ENCODE measurements at places on chromosomes 11 and 22.

DNA sequence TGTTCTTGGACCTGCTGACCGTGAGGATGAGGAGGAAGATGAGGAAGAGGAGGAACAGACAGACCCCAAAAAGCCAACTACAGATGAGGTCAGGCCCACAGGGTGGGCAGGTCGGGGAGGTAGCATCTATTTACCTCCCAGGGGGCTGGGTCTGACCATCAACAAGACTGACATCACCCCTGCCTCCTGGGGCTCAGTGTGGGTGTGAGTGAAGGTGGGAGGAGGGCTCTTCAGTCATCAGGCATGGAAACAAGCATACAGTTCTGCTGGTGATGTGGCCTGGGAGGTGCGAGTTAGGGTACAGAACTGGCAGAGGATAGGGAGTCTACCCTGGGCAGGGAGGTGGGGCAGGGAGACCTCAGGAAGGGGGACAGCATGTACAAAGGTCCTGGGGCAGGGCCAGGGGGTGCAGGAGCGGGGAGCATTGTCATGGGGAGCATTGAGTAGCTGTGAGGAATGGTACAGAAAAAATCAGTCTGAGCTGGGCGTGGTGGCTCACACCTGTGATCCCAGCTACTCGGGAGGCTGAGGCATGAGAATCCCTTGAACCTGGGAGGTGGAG is 8.9 kb downstream of the PLCB3 start:
- DNase-seq = no peak

DNA sequence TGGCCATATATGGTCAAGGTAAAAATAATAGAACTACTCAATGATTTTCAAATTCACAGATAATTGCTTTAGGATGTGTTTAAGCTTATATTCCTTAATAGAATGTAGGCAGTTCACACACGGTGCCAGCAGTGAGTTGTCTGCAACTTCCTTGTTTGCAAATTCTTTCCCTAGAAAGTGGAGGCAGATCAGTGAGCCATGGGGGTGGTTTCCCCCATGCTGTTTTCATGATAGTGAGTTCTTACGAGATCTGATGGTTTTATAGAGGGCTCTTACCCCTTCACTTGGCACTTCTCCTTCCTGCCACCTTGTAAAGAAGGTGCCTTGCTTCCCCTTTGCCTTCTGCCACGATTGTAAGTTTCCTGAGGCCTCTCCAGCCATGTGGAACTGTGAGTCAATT is 111.8 kb upstream of the LMO1 start:
- DNase-seq = no peak

DNA sequence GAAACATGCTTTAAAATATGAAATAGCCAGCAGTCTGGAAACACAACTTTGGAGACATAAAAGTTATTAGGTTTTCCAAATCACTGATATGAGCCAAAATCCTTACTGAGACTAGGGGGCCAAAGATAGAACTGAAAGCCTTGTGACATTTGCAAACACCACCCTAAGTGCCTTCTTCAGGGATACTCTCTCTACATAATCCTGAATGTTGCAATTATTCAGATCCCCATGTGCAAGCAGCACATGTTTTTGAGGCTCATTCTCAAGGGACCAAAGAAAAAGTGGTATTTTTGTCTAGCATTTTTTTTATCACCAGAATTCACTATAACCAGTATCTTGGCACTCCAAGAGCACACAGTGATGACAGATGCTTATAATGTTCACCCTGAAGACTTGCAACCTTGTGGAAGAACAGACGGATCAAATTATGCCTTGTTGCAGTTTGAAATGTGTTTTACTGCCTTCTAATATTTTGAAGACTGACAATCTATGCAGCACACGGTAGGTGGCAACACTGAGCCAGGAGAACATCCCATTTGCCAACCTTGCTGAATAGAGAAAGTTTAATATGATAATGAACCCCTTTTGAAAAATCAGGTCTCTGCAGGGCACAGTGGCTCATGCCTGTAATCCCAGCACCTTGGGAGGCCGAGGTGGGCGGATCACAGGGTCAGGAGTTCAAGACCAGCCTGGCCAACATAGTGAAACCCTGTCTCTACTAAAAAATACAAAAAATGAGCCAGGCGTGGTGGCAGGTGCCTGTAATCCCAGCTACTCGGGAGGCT is 78.5 kb downstream of the PLEKHA7 start:
- no peak for DNase-seq

GRCh38 chr11:108846009-108846408 is 181.1 kb downstream of the DDX10 start:
- DNase-seq = no peak

DNA sequence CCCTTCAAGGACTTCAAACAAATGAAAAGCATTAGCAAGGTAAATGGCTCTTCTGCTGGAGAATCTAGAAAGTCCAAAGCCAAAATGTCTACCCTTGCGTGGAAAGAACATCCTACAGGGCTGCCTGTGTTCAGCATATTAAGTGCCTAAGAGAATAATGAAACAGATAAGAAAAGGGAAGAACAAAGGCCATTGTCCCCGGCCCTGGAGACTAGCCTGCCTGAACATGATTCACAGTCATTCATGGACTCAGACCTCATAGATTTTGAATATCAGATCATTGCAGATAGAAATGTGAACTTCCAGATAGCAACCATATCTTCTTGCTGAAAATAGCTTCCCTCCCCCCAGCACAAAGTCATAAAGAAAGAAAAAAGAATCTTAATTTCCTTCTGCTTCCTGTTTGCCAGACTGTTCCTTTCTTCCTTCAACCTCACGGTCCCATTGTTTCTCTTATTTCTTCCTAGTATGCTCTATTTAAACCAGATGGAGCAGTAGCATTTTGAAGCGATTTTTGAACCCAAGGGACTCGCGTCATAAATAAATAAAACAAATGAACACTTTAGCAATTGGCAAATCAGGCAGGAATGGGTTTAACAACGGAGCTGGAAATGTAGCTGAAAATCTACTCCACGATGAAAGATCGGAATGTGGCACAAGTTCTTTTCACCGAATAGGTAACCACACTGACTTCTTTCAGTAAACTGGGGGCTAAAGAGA is 408.2 kb upstream of the CCDC90B start:
- no peak for DNase-seq

DNA sequence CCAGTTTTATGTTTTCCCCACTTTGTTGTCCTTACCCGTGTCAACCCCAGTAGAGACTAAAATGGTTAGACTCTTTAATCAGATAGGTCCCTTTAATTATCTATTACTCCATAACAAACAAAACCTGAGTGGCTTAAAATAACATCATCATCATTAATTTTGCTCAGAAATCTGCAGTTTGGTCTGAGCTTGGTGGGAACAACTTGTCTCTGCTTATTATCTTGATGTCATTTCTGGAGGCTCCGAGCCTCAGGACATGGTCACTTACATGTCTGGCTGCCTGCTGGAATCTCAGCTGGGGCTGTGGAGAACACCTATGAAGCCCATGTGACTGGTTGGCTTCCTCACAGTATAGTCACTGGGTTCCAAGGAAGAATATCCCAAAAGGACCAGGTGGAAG is 26.7 kb downstream of the UVRAG start:
- no peak for DNase-seq

GRCh38 chr22:44260216-44261035 is 52.3 kb downstream of the SHISAL1 start:
- no peak for DNase-seq

DNA sequence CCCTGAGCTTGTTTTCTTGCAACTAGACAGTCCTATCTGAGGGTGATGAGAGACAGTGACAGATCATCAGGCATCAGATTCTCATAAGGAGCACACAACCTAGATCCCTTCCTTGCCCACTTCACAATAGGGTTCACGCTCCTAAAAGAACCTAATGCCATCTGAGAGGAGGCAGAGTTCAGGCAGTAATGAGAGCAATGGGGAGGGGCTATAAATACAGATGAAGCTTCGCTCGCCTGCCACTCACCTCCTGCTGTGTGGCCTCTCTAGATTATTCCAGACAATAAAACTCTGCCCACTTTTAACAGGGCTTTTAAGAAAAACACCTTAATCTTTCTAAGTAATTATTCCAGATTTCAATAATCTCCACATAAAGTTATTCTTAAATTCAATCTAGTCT is 43.9 kb upstream of the PAK1 start:
- DNase-seq = no peak

DNA sequence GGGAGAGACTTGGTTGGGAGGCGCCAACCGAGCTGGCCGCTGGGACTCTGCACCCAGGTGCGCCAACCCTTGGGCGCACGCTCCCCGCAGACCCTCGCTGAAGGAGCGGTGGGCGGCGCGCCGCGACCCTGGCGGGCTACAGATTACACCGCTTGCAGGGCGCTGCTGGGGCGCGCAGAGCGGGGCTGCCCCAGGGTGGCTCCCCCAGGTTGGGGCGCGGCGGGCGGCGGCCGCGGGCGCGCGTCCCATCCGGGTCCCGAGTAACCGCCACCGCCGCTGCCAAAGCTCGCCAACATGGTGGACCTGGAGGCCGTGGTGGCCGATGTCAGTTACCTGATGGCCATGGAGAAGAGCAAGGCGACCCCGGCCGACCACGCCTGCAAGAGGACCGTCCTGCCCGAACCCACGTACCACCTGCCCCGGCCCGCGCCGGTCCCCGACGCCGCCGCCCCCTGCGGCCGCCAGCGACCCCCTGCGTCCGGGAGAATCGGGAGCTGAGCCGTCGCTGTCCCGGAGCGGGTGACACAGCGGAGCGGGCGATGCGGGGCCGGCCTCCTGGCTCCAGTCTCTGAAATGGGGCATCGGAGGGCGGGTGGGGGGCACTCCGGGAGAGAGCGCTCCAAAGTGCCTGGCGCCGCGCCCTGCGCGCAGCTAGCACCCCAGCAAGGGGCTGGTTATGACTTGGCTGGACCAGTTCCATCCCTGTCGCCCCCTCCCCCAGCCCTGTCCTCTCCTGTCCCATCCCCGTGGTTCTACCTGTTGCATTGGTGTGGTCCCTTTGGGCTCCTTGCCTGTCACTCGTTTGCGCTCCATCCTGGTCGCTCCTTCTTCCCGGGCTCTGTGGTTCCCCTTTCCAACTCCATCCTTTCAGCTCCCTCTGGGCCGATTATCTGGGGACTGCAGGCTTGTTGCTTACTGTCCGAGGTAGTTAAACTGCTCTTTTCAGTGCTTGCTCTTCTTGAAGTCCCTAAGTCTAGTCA is 143.3 kb upstream of the GRK3 start:
- DNase-seq = no peak

DNA sequence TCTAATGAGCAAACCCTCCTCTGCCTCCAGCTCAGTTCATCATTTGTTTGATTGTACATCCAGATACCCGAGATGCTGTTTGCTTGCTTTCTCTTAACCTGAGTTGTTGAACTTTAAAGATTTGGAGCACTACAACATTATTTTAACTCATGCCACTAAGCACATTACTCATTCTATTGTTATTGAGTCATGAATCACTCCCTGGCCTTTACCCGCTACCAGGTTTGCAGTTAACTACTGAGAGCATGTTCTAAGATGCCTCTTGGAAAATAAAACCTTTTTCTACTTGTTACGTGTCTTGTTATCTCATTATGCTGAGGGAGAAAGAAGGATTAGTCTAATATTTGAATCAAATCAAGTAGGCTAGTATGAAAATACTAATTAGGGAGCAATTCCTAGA is 720.6 kb upstream of the ANO5 start:
- DNase-seq = no peak

GRCh38 chr11:5280582-5281102 is 10.9 kb upstream of the HBE1 start:
- no peak for DNase-seq

- DNase-seq = no peak
Measured at GRCh38 chr11:31812383-31813381, 1.6 kb upstream of the PAX6 start.

DNA sequence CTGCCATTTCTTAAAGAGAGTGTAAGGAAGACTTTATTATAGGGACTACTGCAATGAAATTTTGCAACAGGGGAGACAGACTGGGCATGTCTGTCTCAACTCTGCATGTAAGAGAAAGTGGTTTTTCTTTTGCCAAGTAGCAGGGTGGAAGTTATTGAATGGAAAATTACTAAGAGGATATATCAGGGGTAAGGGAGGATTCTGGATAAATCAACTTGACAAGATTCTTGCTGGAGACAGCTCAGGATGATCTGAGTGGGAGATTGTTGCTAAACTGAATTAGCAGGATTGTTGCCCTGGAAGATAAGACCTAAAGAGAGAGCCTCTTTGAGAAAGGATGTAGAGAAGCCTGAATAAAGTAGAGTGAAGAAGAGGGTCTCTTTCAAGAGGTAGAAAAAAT is 145.8 kb downstream of the LUZP2 start:
- DNase-seq = no peak

DNA sequence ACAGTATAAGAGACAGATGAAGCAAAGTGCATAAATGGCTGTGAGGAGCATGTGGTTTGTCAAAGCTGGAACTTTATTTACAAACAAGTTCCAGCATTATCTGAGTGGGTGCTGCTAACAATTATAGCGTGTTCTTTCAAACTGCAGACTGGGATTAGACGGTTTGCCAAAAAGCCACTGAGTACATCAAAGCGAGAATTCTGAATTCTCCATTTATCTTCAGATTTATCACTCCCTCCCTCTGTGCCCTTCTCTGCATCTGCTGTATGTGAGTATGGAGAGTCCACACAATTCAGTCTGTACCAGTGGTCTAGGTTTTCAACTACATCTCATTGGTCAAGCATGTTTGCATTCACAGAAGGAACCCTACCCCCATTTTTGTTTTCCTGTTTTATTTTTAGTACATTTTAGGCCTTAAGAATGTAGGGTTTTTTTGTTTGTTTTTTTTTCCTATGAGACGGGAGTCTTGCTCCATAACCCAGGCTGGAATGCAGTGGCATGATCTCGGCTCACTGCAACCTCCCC is 18.1 kb upstream of the INCENP start:
- DNase-seq = no peak

DNA sequence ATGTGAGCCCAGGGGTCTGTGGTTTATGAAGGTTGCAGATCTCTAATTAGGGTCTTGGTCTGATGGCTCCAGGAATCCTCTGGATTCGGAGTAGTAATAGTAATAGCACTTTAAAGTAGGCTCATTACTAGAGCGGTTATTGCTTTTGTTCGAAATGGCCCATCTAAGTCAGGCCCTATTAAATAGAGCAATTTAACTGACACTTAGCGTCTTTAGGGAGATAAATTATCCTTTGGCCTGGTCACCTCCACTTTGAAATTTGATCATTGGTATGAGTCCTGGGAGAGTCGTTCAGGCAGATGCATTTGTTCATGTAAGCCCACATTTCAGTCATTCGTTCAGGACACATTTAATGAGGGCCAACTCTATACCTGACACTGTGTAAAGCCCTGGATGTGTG is 54.8 kb downstream of the LDLRAD3 start:
- DNase-seq = peak; percentile 53

GRCh38 chr11:108322666-108323065 is 99.8 kb downstream of the ATM start:
- no peak for DNase-seq

DNA sequence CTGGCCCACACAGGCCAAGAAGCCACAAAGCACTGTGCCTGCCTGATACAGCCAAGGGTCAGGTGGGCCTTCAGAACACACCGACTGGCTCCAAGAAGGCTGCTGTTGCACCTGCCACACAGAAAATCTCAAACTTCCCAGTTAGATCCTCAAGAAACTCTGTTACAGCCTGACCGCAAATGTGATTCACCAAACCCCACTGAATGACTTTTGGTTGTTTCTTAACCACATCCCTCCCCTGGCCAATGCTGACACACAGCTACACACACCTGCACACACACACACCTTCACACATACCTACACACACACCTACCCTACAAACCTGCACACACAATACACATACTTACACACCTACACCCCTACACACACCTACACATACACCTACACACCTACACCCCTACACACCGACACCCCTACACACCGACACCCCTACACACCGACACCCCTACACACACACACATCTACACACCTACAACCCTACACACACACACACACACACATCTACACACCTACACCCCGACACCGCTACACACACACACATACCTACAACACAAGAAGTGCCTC is 31.5 kb downstream of the CDKN1C start:
- no peak for DNase-seq
